ENCODE measurements at places on chromosomes 12 and 14. TPM values are rescaled to one million over a fixed set of nuclear protein-coding genes. Genes with fewer than 3 reads are reported as not detected.

CABP1 gene
- 1.8 TPM for total RNA-seq

TPH2 gene
- 0.14 TPM for total RNA-seq

CLEC6A gene
- not detected for total RNA-seq

METAP2 gene
- 81.6 TPM for total RNA-seq

LTB4R gene
- total RNA-seq, result 3.6 TPM

RD3L gene
- total RNA-seq, result not detected

DNA sequence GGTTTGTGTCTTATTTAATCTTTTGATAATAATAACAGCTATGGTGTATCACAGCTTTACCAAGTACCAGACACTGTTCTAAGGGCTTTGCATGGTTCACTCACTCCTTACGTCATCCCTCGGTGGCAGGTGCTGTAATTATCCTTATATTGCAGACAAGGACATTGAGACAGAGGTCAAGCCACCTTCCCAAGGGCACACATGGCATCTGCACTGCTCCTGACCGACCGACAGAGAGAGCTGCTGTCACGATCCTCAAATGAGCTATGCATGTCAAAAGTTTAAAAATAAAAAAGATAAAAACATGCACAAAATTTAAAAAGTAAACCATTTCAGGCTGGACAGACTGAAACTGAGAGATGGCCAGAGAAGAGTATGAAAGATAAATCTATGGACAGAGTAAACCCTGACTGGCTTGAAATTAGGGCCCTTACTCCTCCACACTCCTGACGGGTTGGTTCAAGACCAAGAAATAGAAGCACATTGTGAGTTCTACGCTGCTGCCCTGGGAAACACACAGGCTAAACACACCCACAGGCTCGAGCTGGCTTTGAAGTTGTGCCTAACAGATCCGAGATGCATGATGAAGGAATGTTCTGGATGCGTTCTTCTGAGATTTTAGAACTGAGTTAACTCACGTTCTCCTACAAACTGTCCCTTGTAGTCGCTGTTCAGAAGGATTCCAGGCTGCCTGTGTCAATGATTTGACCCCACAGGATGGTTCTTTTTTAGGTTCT lies 268.7 kb downstream of the ZFP36L1 start:
- DNase-seq, result no peak

GRCh38 chr14:102584871-102585869 lies 7.3 kb upstream of the RCOR1 start:
- no peak for DNase-seq

- DNase-seq, result no peak
Observed at GRCh38 chr12:59268295-59268809, 327.5 kb upstream of the SLC16A7 start.

GRCh38 chr12:104024348-104024747 lies 25.6 kb downstream of the GLT8D2 start:
- DNase-seq, result no peak

DNA sequence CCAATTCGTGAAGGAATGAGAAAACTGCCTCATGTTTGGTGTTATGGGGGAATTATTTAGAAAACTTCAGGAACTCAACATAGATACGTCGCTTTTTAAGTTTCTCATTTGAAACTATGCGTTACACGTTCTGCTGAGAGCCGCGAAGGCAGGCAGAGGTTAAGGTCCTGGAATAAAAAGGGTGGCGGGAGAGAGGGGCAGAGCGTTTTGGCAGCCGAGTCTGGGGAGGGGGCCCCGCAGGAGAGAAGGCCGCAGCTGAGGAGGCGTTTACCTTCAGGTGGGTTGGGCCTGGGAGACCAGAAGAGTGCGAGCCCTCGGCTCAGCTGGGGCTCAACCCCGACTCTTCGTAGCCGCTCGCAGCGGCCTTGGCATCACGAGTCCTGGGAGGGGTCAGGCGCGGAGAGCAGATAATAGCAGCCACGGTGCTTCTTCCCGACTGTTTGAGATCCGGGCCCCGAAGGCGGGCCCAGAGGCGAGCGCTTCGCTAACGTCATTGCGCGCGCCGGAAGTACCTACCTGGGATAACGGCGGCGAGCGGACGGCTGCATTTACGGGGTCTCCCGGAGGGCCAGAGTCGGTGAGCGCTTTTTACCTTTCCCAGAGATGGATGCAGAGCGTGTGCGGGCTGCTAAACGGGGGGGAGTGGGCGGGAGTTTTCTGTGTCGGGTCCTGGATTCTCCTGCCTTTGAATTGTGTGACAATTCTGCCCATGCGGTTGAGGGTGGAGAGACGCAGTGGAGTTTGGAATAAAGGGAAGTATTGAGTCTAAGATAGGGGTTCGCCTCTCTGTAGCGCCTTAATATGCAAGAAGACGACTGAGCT lies at the start of the genes PPHLN1 and ZCRB1:
TSS of gene PPHLN1 (plus strand) at position 515 of the 822 bp plus-strand sequence. CDS start 9,736 bp downstream, outside the sequence.
TSS of gene ZCRB1 (minus strand) at position 442 of the 822 bp plus-strand sequence. CDS start 1,992 bp downstream, outside the sequence.
- DNase-seq, result peak; percentile 91

DNA sequence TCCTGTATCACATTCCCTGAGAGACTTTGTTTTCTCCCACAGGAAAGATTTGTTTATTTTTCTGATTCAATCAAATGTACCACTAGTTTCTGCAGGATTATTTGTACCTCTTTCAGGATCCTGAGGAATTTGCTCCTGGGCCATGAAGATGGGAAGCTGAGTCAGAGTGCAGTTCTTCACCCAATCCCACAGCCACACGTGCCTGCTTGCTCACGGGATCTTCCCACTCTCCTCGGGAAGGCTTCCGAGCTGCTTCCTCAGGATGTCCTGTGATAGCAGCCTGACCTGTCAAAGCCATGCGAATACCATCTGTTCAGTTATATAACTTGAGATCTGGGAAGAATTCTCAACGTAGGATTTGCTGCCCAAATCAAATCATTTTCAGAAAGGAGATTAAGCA lies 41.8 kb upstream of the HIF1A start:
- peak; percentile 72 for DNase-seq

- DNase-seq, result no peak
Observed at GRCh38 chr12:107992870-107993451, 136.1 kb upstream of the WSCD2 start.

- no peak for DNase-seq
Observed at GRCh38 chr12:72511906-72512305, 239.7 kb downstream of the TRHDE start.

- peak; percentile 93 for DNase-seq
Observed at GRCh38 chr12:57744194-57744776, 554 bp upstream of the TSPAN31 start.

DNA sequence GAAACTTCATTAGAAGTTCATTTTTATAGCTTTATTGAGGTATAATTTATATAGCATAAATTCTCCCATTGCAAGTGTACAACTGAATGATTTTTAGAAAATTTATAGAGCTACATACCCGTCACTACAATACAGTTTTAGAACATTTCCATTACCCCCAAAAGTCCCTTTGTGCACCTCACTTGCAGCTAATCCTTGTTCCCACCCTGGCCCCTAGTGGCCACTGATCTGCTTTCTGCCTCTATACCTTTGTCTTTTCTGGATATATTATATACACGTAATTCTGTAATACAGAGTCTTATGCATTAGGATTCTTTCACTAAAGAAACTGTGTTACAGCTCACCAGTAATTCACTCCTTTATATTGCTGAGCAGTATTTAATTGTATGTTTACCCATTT lies 145.1 kb upstream of the DIO2 start:
- no peak for DNase-seq

GRCh38 chr12:116432314-116432750 lies 126.8 kb upstream of the MAP1LC3B2 start:
- DNase-seq, result peak; percentile 83

GRCh38 chr12:71194657-71195056 lies 36.9 kb upstream of the TSPAN8 start:
- DNase-seq, result no peak

GRCh38 chr12:67748743-67749040 lies 100.1 kb downstream of the DYRK2 start:
- no peak for DNase-seq

DNA sequence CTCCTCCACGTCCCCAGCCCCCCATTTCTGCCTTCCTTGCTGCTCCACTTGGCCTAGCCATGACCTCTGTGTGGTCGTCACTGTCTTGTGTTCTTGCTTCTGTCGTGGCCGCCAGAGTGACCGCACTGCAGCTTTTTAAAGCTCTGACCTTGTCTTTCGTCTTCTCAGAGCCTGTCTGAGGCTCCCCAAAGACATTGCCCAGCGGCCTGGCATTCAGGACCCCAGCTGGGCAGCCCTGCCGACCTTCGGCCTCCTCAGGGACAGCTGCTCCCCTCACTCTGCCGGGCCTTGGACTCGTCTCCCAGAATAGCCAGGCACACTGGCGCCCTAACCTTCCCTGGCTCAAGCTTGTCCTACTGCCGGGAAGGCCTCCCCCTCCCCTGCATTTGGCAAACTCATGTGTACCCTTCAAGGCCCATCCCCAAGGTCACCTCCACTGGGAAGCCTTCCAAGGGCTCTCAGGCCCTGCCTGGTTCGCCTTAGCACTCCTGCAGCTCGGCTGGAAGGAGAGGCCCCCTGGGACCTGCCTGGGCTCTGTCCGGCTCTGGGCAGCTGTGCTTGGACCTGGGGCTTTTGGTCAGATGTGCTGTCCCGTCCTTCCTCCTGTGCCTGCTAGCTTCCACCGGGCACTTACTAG lies 15.7 kb upstream of the DLK1 start:
- no peak for DNase-seq

- DNase-seq, result no peak
Observed at GRCh38 chr12:48084066-48084465, 21.8 kb downstream of the SENP1 start.

- no peak for DNase-seq
Observed at GRCh38 chr14:100856056-100856950, 30.4 kb downstream of the MEG3 start.

DNA sequence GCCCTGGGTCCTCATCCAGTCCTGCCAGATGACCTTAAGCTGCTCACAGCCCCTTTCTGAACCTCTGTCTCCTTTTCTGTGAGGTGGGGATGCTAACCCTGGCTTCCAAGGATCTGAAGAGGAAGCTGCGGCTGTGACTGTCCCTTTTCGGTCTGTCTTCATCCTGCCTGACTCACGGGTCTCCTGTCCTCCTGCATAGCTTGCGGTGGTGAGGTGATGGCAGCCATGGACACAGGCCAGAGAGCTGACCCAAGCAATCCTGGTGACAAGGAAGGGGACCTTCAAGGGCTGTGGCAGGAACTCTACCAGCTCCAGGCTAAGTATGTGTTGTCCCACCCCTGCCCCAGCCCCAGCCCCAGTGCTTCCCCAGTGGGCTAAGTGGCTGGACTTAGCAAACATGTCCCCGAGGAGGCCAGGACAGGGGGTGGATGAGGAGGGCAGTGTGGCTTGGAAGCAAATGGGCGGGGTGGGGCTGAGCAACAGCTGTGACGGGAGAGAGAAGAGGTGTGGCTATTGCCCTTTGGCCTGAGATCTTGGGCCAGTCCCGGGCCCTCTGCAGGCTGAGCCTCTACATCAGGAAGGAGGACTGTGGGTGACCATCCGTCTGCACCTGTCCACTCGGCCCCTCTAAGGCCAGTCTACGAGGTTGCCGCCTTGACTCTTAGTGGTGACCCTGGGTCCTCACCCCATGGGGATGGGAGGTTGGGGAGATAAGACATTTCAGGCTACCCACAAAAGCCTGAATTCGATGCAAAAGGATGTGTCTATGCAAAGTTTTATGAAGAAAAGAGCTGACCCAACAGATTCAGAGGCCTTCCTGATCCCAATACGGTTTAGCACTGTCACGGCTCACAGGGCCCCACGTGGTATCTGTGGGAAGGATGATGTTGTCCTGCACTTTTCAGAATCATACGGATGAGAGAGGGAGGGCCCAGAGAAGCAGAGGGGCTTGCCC lies 1.1 kb downstream of the CCDC197 start:
- DNase-seq, result no peak

DNA sequence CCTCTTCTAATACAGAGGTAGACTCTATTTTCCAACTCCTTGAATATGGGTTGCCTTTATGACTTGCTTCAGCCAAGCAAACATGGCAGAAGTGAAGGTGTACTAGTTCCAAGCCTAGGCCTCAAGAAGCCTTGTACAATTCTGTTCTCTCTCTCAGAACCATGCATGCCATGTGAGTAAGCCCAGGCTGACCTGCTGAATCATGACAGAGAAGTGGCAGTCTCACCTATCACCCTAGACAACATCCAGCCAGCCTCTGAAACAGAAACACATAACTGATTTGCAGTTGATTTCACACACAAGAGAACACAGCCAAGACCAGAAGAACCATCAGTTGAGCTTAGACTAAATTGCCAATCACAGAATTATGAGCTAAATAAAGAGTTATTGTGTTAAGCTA lies 157.2 kb downstream of the GARIN6 start:
- no peak for DNase-seq

GRCh38 chr12:44618946-44619345 lies 257.2 kb downstream of the NELL2 start:
- DNase-seq, result no peak

GRCh38 chr12:27790179-27790578 lies 10.1 kb upstream of the MANSC4 start:
- no peak for DNase-seq

- DNase-seq, result no peak
Observed at GRCh38 chr12:119940897-119941296, 48.1 kb upstream of the BICDL1 start.

- no peak for DNase-seq
Observed at GRCh38 chr14:20808162-20808483, 5.5 kb upstream of the RNASE1 start.

GRCh38 chr12:92533280-92533890 lies 169.4 kb upstream of the PLEKHG7 start:
- no peak for DNase-seq

Measured in sigmoid colon (tissue), 7 donors.